Activated naive CD4-positive, alpha-beta T cell (primary cell): ENCODE measurements at places on chromosomes 5 and 9.

DNA sequence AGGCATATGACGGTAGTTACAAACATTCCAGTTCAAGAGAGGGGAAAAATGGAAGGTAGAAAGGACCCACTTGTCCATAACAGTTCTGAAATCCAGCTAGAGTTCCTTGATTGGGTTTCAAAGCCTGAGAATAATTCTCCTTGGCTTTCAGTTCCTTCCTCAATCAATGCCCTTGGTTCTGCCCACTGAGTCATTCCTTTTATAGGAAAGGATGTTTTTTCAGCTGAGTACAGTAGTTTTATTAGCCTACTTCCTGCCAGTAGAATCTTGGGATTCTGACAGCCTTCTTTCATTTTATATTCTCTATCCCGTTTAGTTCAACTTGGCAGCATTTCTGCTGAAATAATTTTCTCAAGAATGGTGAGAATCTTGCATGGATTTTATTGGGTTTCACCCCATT, 386.9 kb upstream of the SMC2 start:
- no peak for DNase-seq

DNA sequence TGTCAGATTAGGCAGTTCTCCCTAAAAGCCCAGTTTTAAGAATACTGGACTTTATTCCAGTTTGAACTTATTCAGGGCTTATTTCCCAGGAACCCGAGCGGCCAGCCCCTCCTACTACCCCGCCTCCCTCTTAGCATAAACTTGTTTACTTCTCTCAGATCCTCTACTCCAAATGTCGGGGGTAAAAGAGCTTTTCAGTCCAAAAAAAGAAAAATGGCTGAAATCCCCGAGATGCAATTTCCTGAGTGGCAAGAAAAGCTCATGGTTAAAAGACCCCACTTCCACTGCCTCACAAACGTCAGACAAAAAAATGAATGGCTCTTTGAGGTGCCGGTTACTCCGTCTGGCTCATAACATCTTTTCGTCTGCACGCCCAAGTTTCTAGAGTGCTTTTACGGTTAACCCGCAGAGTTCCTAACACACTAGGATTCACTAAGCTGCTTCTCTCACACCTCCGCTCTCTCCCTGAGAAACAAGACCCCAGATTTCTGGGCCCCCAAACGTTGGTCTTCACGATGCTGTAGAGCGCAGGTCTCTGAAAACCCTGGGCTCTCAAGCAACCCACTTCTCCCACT, 402 bp downstream of the BRD8 start:
- DNase-seq = no peak

- DNase-seq = no peak
Measured at GRCh38 chr5:13601112-13601511, 343.4 kb downstream of the DNAH5 start.

DNA sequence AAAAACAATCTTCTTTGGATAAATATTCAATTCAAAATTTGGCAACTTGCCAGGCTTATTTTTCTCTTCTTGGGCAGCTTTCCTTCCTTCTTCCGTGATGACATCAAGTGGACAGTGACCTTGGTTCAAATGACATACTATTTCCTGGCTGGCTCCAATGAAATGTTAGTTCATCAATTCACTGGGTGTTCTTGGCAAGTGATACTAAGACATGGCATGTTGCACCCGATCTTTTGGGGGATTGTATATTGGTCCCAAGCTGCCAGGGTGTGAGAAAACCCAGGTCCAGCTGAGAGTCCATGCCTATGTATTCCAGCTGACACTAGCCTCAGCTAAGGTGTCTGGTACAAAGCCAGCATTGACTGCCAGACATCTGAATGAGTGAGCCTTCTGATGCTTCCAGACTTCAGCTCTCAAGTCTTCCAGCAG, 252.9 kb downstream of the MAT2B start:
- DNase-seq = no peak

GRCh38 chr9:133147412-133148198, 16.1 kb downstream of the GBGT1 start:
- DNase-seq = peak; percentile 66

- no peak for DNase-seq
Measured at GRCh38 chr5:168357876-168358275, 66.4 kb downstream of the WWC1 start.

- DNase-seq = no peak
Measured at GRCh38 chr5:159878988-159879471, 37.3 kb upstream of the ADRA1B start.

GRCh38 chr9:111842313-111842712, 47.6 kb upstream of the SHOC1 start:
- DNase-seq = no peak

DNA sequence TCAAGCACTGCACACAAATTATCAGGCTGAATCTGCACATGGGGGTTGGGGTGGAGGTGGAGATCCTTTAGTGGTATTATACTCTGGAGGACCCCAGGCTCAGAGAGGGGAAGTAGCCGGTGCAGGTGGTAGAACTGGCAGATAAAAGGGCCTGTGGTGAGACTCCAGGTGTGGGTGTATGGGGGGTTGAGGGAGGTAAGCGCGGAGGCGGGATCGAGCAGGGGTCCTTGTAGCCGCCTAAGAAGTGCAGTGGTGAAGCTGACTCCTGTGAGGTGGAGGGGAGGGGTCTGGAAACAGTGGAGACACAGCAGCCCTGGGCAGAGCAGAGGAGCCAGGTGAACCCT, 841 bp downstream of the ACSL6 start:
- no peak for DNase-seq

DNA sequence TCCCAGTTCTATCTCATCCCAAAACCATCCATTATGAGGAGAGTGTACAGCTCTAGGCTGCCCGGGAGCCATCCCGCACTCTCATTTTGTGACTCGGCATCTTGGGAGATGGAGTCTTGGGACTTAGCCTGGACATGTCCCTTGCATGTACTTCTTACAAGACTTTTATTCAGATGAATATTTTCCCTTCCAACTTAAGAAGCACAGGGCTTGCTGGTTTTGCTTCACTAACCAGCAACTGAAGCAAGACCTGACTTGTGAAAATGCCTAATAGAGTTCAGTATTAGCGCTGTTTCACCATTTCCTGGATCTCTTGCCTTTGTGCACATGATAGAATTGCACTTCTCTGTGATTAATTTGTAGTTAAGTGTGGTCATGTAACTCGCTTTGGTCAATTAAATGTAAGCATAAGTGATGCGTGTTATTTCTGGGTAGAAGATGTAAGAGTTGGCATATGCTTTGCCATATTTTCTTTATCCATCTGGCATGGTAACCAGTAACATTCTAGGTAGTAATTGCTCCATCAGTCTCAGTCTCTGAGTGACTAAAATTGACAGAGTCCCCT, 55.8 kb downstream of the PDCD1LG2 start:
- no peak for DNase-seq

DNA sequence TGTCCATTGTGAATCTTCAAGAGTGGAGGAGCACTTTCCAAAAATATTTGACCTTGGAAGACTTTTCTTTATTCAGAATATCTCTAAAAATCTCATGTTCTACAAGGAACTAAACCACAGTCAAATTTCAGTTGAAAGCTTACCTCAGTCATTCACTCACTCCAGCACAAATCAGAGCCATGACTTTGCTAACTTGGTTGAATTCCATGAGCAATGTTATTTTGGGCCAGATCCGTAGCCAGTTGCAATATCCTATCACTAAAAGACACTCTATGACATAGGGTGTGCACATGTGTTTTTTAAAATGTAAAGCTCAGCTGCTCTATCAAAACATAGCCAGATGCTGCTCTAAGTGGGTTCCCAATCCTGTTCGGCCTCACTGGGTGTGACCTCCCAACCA, 156.1 kb upstream of the ANKRD55 start:
- DNase-seq = no peak

GRCh38 chr9:108468364-108468763, 387.4 kb downstream of the ACTL7B start:
- DNase-seq = no peak
